ENCODE measurements at places on chromosomes 5 and 9.

DNA sequence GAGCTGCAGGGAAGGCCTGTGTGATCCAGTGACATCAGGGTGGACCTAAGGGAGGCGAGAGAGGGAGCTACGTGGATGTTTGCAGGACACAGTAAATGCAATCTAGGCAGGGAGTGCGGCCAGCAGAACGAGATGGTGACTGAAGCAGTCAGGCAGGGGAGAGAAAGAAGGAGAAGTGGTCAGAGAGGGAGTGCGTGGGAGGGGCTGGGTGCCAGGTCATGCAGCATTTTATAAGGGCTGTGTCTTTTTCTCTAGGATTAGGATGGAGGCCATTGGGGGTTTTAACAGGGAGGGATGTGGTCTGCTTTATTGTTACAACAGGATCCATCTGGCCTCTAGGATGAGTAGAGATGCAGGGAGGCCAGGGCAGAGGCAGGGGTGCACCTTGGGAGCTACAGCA is 80.4 kb downstream of the DCP2 start:
- DNase-seq: no peak

GRCh38 chr5:139775872-139776271 is 19.7 kb upstream of the PSD2 start:
- DNase-seq: no peak

GRCh38 chr5:29462241-29462640 is 1731.2 kb upstream of the CDH6 start:
- no peak for DNase-seq

- DNase-seq: no peak
These were observed 84.4 kb upstream of the ALDH1B1 start for GRCh38 chr9:38308136-38308535.

DNA sequence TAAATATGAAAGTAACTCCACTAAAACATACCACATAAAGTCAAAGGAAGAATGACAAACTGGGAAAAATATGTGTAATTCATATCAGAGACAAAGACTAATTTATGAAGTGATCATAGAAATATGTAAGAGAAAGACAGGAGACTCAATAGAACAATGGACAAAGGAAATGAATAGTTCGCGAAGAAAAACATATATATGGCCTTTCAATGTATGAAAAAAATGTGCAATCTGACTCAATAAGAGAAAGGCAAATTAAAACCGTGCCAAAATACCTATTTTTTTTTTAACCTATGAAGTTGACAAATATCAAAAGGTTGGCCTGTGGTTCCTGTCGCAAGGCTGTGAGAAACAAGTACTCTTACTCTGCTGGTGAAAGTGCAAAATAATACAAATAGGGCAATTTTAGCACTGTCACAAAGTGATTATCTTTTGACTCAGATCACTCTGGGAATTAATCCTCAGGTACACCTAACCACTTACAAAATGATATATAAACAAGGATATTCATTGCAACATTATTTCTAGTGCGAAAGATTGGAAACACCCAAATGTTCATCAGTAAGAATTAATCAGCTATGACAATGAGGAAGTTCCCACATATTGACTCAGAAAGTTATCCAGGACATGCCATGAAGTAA is 3.7 kb downstream of the C9 start:
- no peak for DNase-seq

- no peak for DNase-seq
These were observed 123.5 kb downstream of the SLC24A2 start for GRCh38 chr9:19665146-19665863.

- DNase-seq: no peak
These were observed 8.0 kb downstream of the TCF7 start for GRCh38 chr5:134122530-134122929.

Data from cortex of kidney (tissue), 1 donor.